ENCODE measurements at places on chromosomes 7 and 10.
A peak's percentile ranks its signal among the peaks of the same experiment; 100 is the strongest.

- DNase-seq, result peak; percentile 94
These were observed 578.6 kb upstream of the FOXK1 start for GRCh38 chr7:4103352-4104091.

GRCh38 chr10:116146372-116147140, 126.5 kb downstream of the GFRA1 start:
- no peak for DNase-seq

DNA sequence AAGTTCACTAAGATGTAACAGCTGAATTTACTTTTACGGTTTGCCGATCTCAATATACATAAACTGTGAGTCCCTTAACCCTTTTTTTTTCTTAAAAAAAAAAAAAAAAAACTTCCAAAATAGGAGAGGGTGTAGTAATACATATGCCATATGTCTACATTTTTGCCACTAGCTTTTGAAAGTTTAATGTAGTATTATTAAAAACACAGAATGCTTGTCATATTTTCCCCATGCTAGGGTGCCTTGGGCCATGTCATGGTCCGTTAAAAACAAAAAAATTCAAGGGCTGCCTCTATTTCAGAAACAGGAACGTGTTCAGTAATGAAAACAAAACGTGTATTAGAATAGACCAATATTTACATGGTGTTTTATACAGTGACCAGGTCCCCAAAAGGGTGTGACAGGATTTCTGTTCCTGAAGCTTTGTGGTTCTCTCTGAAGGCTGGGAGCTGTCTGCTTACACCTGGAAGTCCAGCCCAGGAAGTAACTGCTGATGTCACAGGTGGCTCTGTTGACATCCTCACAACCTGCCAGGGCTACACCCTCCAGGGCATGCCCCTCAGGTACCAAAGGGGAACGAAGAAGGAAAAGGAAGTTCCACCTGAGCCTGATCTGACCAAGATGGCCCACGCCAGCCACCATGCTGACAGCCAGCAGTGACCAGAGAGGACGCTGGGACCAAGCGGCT, 79.0 kb downstream of the COBL start:
- no peak for DNase-seq

- DNase-seq, result peak; percentile 24
These were observed 565.3 kb upstream of the GALNT17 start for GRCh38 chr7:70566671-70567070.

DNA sequence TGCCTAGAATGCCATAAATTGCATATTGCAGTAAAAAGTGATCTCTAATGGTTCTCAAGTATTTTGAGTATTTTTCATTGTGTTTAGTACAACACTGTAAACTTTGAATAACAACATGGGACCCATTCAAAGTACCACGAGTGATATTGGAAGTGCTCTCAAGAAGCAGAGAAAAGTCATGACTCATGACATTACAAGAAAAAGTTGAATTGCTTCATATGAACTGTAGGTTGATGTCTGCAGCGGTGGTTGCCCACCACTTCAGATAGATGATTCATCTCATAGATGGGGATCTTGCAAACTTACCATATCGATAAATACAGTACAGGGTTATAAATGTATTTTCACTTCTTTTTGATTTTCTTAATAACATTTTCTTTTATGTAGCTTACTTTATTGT, 33.9 kb downstream of the ENTPD1 start:
- DNase-seq, result no peak

DNA sequence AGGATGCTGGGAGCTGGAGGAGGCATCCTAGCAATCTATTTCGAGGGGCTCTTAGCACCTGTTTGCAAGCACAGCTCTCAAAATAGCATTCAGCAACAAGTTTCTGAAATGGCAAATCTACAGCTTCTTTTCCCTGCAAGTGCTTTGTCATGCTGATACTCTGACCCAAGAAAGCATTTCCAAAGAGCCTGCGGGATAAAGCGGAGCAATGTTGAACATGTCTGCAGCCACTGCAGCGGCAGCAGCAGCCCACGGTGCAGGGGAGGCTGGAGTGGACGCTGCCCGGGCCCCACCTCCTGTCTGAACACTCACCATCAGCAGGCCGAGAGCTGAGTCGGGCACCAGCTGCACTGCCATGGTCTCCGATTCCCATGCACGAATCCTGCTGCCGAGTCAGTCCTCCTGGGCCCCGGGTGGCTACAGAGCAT, 964 bp downstream of the FRMD4A start:
- DNase-seq, result no peak

DNA sequence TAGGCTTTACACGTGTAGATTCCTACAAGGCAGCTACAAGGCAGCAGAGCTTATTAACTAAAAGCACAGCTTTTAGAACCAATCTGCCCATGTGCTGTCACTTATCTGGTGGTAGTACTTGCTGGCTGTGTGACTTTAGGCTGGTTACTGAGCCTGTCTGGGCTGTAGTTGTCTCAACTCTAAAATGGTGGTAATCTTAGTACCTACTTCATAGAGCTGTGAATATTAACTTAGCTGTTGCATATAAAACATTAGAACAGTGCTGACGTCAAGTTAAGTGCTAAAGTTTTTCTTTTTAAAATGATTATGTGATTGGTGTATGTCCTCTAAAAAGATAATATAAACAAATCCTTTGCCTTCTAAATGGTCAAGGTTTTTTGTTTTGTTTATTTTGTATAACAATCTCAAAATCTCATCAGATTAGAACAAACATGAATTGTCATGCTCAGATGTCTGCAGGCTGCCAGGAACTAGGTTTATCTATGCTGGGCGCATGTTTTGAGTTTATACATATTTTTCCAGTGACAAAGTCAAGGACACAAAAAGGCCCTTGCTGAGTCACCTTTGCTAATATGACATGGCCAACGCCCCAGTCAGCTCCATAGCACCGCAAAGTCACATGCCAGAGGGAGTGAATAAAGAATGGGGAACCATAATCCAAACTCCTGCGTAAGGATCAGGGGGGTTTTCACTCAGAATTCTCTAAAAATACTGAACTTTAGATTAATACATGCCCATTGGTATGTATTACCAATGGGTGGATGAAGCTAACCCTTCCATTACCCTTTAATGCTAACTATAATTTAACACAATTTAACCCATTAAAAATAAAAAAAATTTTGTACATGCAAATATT, 39.8 kb upstream of the ARL4A start:
- DNase-seq, result no peak

GRCh38 chr7:156610130-156610529, 30.4 kb upstream of the RNF32 start:
- DNase-seq, result no peak

DNA sequence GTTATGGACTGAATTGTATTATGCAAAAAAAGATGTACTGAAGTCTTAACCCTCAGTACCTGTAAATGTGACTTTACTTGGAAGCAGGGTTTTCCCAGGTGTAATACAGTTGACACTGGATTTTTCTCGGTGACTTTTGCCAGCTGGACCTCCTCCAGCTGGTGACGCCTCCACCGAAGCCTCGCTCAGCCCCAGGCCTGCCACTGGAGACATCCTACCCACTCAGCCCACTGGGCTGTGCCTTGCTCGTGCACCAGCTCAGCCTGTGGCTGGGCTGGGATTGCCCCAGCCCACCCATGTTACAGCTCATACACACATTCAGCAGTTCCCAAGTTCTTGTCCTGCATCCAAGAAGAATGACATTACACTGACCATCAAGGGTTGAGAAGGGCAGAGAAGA, 42.4 kb upstream of the GPR22 start:
- no peak for DNase-seq

GRCh38 chr10:101000127-101000914, 713 bp downstream of the LZTS2 start:
- no peak for DNase-seq

DNA sequence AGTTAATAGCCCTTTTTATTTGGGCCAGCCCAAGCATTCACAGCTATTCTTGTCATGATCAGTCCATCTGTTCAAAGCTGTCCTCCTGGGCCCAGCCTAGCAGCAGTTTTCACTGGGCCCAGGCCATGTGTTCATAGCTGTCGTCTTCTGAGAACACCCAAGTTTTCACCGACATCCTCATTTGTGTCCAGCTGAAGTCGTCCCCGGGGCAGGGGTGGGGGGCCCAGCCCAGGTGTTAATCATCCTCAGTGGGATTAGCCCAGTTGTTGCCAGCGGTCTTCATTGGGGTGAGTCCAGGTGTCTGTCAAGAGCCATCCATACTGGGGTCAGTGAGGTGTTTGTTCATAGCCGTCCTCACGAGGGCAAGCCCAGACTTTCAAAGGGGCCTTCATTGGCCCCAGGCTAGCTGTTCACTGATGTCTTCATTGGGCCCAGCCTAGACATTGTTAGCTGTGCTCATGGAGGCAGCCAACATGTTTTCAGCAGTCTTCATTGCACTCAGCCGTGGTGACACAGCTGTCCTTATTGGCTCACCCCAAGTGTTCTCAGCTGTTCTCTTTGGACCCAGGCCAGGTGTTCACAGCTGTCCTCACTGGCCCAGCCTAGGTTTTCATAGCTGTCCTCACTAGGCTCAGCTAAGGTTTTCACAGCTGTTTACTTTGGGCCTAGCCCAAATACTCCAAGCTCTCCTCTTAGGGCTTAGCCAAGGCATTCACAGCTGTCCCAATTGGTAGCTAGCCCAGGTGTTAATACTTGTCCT, 10.0 kb downstream of the FRG2B start:
- DNase-seq, result no peak

- peak; percentile 63 for DNase-seq
These were observed at the start of gene PDGFA for GRCh38 chr7:519484-520390. Gene PDGFA, minus strand, starts transcription at chr7:519846. Its CDS starts 845 bp downstream, at chr7:519001.

DNA sequence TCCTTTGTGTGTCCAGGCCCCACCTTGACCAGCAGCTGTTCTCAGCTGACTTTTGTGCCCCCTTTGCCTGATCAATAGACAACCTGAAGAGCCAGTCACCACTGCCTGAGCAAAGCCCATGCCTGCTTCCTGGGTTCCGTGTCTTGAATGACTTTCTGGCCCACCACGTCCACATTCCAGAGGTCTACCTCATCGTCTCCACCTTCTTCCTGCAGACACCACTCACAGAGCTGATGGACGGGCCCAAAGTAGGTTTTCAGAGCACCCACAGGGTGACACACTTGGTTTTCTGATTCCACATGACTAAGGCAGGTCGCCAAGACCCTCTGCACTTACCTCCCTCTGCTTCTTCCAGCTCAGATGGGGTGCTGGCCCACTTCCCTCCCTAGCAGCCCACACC, 126.8 kb downstream of the WDFY4 start:
- DNase-seq, result no peak

- DNase-seq, result no peak
These were observed 73.9 kb upstream of the NOBOX start for GRCh38 chr7:144477348-144477747.

DNA sequence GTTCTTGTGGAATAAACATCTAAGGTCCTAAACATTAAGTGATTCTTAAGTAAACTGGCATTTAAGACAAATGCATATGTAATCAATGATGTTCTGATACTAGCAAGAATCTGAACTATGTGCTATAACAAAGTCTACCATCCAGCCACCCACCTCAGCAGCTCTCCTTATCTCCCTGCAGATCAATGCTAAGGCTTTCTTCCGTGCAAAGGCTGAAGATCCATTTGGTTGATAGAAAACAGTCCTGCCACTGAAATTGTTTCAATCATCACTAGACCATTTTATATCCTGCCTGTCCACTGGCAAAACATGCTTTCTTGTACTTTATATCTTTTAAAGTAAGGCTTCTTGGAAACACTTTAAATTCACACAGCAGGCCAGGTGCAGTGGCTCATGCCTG, 6.3 kb upstream of the SMKR1 start:
- DNase-seq, result no peak

DNA sequence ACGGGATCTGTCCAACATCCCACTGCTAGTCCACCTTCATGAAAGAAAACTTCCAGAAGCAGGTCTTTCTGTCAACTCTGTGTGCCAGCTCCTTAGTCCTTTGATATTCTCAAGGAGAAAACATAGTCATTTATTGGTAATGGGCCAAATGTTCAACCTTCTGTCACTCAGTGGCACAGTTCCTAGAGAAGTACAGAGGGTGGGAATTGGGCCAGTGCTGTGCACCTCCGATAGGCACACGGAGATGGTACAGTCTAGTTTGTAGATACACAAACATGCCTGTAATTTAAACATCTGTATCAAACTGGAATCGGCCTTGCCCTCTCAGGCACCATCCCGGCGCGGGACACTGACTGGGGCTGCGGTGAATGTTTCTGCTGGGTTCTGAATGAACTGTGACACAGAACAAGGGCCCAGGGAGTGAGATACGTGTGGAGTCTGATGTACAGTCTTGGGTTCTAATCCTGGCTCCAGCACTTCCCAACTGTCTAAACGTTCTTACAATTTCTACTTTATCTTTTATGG, 213.9 kb upstream of the SHH start:
- DNase-seq, result no peak

- peak; percentile 35 for DNase-seq
These were observed 261.3 kb downstream of the ELFN1 start for GRCh38 chr7:1931256-1931950.

All from HTR-8/SVneo (cell line).